SK-N-SH treated with all-trans-retinoic acid at 6 μM for 48 hours (cell line): ENCODE measurements at places on chromosomes 11 and 22.

DNA sequence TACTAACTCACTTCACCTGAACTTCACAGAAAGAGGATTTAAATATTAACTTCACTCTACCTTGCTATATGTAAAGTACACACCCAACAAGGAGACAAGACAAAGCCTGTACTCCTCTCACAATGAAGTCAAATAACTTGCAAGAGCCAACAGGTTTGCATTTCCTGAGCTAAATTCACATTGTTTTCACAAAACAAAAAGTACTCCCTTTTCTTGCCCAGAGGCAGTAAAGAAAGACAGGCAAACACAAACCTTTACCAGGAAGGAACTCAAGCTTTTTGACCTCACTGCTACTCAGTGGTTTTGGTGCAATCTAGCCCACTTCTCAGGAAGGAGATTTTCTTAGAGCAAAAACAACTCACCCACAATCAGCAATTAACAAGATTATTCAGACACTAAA lies 15.7 kb downstream of the USP28 start:
- no peak for ATAC-seq

DNA sequence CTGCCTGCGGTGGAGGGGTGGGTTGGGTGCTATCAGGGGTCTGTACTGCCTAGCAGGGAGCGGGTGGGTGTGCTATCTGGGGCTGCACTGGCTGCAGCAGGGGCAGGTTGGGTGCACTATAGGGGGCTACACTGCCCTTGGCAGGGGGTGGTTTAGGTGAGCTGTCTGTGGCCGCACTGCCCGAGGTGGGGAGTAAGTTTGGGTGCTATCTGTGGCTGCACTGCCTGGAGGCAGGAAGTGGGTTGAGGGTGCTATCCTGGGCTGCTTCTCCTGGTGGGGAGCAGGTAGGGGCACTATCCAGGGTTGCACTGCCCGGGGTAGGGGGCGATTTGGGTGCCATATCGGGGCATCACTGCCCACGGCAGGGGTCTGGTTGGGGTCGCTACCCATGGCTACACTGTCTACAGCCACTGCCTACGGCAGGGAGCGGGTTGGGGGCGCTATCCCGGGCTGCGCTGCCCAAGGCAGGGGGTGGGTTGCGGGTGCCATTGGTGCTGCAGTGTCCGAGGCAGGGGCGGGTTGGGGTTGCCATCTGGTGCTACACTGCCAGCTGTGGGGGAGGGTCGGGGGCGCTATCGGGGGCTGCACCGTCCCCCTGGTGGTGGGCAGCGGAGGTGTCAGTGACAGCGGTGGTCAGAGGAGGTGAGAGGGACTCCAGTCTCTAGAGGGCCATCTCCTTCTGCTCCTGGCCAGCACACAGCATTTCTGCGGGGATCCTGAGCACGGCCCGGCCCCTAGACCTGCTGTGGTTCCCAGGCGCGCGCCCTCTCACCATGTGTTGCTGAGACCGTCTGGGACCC lies 1.3 kb upstream of the RFPL2 start:
- ATAC-seq: no peak

- no peak for ATAC-seq
Measured at GRCh38 chr11:12698048-12698447, 23.8 kb downstream of the TEAD1 start.

- peak; percentile 45 for ATAC-seq
Measured at GRCh38 chr11:96061730-96062129, 137.8 kb upstream of the MTMR2 start.

DNA sequence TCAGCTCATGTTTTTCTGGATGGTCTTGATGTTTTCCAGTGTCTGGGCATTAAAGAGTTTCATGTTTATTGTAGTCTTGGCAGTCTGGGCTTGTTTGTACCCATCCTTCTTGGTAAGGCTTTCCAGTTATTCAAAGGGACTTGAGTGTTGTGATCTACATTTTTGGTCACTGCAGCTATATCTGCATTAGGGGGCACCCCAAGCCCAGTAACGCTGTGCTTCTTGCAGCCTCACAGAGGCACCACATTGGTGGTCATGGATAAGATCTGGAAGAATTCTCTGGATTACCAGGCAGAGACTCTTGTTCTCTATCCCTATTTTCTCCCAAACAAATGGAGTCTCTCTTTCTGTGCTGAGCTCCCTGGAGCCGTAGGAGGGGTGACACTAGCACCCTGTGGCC lies 451.5 kb upstream of the FAT3 start:
- peak; percentile 60 for ATAC-seq

GRCh38 chr11:24819006-24819405 lies 322.2 kb downstream of the LUZP2 start:
- no peak for ATAC-seq

- no peak for ATAC-seq
Measured at GRCh38 chr11:12109591-12110196, 696 bp upstream of the MICAL2 start.

GRCh38 chr11:70616938-70617654 lies 218.8 kb downstream of the CTTN start:
- no peak for ATAC-seq

DNA sequence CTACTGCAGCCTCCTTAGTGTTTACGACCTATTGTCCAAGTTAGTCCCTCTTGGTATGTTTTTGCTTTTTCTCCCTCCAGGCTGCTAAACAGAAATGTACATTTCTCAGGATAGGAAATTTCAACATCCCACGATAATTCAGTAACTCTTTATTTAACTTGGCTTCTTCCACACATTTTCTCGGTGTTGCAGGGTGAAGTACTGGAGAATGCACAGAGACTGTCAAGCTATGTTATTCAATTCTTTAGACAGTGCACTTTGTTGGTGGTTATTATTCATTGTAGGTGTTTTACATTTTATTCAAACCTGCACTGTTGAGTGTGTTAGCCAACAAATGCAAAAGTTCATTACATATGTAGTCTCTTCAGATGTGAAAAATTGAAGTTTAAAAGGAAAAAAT lies 839.8 kb downstream of the LRRC4C start:
- ATAC-seq: no peak

DNA sequence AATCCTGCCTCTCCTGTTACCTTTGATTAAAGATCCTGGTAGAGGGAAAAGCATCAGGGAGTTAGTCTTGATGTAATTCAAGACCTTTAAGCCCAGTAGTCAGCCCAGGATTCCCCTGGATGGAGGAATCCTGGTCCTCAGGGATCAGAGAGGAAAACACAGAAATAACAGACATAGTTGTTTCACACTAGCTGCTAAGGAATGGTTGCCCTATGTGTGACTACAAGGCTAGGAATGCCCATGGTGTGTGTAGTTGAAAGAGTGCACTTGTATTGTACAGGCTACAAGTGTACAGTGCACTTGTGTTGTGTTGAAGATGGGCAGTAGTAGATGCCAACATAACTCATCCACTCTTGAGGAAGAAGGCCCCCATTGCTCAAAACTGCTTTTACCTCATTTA lies 226.8 kb downstream of the AASDHPPT start:
- peak; percentile 80 for ATAC-seq

- ATAC-seq: no peak
Measured at GRCh38 chr11:95338430-95338991, 107.5 kb upstream of the SESN3 start.

GRCh38 chr11:10651656-10652361 lies 41.7 kb downstream of the IRAG1 start:
- ATAC-seq: no peak

DNA sequence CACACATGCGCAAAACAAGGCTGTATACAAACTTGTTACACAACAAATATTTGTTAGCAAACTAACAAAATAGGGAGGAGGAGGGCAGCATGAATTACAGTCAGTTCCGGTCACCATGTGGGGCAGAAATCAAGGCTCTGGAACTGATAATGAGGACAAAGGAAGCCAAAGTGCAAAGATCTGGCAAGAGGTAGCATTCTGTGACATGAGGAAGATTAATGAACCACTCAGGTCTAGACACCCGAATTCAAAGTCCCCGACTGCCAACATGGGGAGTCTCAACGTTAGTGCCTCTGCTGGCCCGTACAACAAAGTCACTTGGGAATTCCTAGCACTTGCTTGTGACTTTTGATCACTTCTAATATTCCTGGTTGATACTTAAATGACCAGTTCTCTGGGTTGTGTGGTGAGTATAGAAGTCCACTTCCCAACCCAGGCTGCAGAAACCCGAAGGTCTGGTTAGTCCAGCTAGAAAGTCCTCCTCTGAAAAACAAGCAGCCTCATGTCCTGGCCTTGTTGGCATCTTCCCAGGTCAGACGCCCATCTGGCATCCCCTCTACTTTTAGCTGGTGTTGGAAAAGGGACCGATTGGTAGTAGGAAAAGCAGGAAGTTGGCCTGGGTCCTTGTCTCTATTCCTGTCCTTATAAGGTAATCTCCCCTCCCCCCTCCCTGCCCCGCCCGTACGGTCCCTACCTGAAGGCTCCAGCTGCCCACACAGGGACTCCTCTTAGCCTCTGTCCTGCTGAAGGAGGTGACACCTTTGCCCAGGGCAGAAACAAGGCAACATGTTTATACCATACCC lies 1.6 kb downstream of the SUN2 start:
- ATAC-seq: no peak

DNA sequence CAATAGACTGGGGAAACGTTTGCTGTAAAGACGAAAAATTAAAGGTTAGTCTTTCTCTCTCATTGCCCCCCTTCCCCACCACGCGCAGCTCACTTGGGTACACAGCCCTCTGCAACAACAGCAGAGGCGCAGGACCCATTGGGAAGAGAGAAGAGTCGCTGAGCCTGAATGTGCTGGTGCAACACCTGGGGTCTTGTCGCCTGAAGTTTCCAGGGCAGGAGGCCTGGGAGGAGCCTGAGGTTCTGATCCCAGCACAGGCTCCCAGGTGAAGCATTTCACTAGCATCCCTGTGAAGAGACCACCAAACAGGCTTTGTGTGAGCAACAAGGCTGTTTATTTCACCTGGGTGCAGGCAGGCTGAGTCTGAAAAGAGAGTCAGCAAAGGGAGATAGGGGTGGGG lies 116.2 kb upstream of the NTM start:
- no peak for ATAC-seq

DNA sequence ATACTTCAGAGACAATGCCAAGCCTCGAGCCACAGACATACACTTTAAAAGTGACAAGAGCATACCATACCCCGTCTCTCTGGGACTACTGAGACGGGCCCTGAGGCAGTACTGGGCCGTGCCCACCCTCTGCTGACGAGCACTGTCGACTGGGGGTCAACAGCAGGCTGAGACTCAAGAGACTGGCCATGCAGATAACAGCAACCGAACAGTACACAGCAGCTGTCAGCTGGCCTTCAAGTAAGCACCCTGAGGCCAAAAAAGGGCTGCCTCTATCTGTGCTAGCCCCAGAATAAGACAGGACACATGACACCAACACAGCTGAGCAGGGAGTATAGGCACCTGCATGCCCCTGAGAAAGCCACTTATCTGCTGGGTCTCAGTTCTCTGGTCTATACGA lies 18.9 kb upstream of the TMEM121B start:
- ATAC-seq: no peak

GRCh38 chr22:46356496-46357480 lies 21.3 kb downstream of the TRMU start:
- ATAC-seq: no peak

- no peak for ATAC-seq
Measured at GRCh38 chr22:35727436-35727835, 9.8 kb downstream of the APOL5 start.

DNA sequence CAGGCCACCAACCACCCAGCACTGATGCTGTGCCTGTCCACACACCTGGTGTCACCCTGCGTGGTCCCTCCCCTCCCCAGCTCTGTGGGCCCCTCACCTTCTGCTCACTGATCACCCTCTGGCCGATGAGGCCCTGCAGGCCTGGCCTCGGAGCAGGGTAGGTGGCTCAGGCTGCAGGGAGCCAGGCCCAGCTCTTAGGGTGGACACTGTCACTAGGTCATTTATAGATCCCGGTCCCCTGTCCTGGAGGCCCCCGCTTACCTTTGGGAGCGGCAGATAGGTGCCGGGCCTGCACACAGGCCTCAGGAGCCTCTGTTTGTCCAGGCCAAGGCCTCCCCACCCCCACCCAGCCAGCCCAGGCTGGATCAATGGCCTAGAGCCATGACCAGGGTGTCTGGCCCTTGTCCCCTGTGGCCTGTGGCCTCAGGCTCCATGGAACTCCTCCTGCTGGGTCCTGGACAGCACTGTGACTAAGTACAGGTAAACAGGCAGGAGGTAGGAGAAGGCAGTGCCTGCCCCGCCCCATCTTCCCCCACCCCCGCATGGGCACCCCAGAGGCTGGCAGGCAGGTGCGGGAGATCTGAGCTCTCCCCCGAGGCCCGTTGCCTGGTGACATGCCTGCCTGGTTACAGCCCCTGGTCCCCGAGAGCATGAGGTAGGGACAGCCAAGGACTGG lies at the start of gene TMPRSS6:
TMPRSS6 (minus strand) TSS at position 472 of the 676 bp plus-strand sequence. CDS start 6,296 bp downstream, outside the sequence.
- no peak for ATAC-seq

- no peak for ATAC-seq
Measured at GRCh38 chr11:94840209-94840608, 72.1 kb downstream of the AMOTL1 start.

DNA sequence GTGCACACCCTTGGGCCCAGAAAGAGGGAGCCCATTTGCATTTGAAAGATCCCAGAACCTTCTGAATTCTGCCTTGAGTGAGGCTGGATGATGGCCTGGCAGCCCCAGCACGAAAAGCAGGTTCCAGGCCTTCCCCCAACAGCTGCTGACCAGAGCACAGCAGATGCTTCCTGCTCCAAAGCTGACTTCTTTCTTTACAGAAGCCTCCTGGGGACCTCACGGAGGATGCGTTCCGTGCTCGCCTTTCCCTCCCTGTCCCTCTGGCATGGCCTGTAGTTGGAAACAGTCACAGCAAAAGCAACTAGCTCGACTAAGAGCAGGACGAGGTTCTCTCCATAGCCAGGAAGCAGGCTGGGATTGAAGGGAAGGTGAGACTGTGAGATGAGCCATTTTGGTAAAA lies 107.7 kb upstream of the B3GAT1 start:
- no peak for ATAC-seq
